ENCODE measurements at places on chromosomes 2 and 18.

- no peak for DNase-seq
These were observed 53.9 kb upstream of the CTLA4 start for GRCh38 chr2:203813684-203814083.

- no peak for DNase-seq
These were observed 89.3 kb downstream of the ARMC9 start for GRCh38 chr2:231287696-231288095.

- DNase-seq, result no peak
These were observed 211.5 kb downstream of the IKZF2 start for GRCh38 chr2:212939777-212940531.

DNA sequence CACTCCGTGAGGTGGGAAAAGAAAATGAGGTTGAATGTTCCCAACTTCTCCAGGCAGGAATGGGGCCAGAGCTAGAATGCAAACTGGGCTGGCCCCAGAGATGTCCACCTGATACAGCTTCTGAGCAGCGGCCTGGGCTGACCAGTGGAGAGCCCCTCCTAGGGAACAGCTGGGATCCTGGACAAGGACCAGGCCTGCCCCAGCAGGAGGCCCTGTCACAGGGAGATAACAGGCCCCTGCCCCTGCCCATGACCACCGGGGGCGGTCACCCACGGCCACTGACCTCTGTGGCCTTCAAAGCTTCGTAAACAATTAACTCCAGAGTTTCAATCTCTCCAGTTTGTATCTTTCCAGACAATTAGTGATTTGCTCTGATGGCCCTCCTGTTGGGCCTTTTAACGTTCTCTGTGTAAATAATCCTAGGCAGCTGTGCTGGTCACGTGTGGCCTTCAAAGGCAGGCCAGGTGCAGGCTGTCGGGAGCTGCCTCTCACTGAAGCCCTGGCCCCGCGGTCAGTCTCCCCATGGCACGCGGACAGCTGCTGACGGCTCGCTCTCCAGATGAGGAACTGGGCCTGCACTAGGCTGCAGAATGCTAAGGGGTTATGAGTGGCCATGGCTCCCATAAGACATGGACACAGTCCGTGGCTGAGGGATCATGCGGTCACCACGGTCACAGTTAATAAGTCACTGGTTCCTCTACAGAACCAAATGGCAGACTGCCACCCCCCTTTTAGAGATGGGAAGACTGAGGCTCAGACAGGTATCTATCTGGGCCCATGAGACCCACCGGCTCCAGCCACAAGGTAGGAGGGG, 9.2 kb downstream of the HS6ST1 start:
- no peak for DNase-seq

GRCh38 chr2:635687-636621, 41.3 kb downstream of the TMEM18 start:
- no peak for DNase-seq

DNA sequence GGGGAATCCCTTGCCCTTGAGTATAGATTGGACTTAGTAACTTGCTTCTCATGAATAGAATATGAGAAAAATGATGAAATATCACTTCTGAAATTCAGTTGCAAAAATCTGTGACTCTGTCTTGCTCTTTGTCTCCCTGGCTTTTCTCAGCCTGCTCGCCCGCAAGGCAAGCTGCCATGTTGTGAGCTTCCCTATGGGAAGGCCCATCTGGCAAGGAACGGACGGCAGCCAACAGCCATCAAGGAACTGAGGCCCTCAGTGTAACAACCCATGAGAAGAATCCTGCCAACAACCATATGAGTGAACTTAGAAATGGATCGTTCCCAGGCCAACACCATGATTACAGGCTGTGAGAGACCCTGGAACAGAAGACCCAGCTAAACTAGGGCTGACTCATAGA, 58.4 kb upstream of the PGAP1 start:
- DNase-seq, result no peak

- DNase-seq, result no peak
These were observed 4.4 kb downstream of the HIBCH start for GRCh38 chr2:190315273-190315672.

DNA sequence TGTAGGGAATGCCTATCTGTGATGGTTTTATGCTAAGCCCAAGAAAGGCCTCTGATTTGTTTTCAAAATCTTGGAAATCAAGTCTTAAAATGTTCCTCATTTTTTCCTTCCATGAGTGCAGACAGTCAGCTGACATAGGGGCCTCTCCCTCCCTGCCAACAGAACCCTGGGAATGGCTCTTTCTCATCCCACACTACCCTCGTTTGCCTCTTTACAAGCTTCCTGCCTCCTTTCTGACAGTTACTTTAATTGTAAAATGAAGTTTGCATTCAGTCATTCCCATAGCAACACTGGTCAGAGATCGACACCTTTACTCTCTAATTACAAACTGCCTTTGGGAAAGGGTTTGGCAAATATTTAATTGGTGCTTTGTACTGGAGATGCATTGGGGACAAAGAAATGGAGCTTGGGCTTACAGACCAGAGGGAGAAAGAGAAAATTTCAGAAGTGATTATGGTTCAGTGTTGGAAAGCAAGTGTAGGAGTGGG, 25.4 kb downstream of the KIF5C start:
- DNase-seq, result no peak
